ENCODE measurements at places on chromosomes 7 and 10.

DNA sequence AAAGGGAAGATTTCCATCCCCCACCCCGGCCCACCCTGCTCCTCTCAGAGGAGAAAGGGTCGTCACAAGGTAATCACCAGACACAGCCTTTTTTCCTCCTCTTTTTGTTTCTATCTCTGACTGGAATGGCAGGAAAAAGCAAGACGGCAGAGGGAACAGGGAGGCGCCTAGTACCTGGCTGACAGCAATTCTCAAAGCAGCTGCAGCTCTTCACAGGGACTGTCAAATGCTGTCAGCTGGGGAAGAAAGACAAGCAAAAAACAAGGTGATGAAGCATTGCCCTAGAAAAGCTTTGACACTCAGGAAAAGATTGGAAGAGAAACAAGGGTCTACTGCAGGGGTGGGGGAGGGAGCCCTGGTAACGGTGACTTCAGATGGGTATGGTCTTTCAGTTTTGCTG is 52.7 kb downstream of the GNA12 start:
- DNase-seq = no peak

- no peak for DNase-seq
Observed at GRCh38 chr7:66246554-66247171, 41.5 kb downstream of the TPST1 start.

DNA sequence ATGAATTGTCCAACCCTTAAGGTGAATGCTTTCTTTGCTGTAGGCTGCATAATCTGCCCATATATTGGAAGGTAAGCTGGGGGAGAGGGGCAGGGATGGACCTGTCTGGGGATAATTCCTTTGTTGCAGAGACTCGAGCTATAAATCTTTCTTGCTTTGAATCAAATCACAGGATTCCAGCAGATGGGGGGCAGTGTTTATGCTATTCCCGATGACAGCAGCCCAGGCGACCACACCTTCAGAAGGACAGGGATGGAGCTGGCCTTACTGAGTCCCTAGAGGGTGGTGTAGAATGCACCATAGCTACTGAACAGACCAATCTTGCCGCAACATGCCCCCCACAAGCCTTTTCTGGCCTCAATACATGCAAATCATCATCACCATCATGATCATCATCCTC is 2.5 kb downstream of the PODXL start:
- DNase-seq = no peak

DNA sequence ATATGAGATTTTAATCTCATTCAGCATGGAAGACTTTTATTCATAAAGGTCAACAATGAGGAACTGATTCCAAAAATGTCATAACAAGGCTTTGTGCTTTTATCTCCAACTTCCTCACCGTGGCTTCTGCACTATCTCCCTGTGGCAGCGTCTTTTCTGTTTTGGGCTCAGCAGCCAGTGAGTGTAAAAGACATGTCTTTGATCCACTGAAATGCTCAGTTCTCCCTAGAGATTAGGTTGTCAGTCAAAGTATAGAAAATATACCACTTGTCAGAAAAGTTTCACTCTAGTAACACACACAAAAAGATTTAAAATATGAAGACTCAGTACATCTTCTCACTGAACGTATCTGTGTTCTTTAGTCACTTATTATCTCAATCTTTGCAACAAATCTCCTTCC is 901.8 kb upstream of the ZWINT start:
- no peak for DNase-seq

GRCh38 chr7:125424721-125425120 is 495.1 kb upstream of the POT1 start:
- DNase-seq = no peak

DNA sequence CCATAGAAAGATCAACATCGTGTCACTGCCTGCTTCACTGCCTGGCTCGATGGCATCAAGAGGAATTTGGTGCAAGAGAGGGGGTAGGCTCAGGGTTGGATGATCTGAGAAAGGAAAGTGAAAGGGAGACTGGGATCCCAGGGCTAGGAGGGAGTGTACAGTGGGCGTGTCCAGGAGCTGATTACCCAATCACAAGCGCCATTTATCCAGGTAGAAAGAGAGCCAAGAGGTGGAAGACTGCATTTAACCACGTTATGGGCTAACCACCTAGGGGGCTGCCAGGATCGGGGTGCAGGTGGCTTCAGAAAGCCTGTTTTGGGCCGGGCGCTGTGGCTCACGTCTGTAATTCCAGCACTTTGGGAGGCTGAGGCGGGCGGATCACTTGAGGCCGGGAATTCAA is 10.3 kb downstream of the PODXL start:
- DNase-seq = no peak

GRCh38 chr10:52900593-52900992 is 128.0 kb upstream of the MBL2 start:
- no peak for DNase-seq

- DNase-seq = no peak
Observed at GRCh38 chr7:54778696-54779540, 19.9 kb upstream of the SEC61G start.

DNA sequence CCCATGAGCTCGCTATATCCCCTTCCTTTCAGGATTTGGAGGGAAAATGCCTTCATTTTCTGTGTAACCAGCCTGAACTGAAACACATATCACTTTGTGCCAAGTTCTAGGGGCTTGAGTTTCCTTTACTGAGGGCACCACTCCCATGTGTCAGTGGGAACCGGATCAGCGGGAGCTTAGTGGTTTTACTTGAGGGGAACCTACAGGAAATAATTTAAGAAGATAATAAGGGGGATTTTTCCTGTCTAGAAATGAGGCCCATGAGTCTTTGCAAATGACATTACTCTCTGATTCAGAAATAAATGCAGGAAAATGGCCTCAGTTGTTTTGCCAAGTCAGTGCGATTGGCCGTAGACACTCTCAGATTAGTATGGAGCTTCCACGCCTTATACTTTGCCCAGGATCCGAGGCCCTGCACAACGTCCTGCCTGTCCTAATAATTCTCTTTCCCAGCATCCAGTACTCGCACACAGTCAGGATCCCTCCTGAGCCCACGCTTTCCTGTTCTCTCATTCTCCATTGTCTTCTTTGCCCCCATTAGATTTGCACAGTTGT is 86.4 kb upstream of the LYZL1 start:
- DNase-seq = no peak

DNA sequence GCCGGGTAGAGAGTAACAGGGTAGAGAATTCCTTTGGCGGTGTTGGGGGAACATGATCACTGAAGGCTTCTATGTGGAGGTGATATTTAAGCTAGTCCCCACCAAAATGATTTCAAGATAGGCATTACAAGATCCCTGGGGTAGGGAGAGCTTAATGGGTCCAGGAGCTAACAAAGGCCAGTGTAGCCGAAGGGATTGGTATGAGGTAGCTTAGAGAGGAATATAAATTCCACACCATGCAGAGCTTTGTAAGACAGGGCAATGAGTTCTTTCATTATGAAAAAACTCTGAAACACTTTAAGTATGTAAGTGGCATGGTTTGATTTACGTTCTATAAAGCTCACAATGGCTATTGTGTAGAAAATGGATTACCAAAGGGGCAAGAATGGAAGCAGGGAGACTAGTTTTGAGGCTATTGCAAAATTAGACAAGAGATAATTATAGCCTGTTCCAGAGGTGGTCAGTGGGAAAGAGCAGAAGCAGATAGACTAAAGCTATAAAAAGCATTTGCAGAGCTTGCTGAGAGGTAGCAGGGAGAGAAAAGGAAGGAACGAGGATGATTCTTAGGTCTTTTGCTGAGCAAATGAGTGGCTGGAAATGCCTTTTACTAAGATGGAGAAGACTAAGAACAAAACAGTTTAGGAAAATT is 119.7 kb upstream of the SLC25A13 start:
- DNase-seq = no peak

DNA sequence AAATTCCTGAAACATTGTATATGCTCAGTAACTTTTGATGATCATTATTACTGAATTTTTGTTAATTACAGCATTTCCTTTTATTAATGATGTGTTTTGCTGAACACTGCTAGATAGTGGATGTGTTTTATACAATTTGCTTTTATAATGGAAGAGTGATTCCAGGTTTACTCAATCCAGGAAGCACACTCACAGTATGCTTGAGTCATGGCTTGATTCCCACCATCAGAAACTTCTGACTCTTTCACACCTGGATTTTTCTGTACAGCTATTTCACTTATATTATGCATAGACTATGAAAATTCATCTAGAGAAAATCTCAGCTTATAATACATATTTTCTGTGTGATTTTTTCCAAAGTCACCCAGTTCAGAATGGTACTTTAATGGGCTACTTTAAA is 1040.9 kb downstream of the GRM8 start:
- DNase-seq = no peak

DNA sequence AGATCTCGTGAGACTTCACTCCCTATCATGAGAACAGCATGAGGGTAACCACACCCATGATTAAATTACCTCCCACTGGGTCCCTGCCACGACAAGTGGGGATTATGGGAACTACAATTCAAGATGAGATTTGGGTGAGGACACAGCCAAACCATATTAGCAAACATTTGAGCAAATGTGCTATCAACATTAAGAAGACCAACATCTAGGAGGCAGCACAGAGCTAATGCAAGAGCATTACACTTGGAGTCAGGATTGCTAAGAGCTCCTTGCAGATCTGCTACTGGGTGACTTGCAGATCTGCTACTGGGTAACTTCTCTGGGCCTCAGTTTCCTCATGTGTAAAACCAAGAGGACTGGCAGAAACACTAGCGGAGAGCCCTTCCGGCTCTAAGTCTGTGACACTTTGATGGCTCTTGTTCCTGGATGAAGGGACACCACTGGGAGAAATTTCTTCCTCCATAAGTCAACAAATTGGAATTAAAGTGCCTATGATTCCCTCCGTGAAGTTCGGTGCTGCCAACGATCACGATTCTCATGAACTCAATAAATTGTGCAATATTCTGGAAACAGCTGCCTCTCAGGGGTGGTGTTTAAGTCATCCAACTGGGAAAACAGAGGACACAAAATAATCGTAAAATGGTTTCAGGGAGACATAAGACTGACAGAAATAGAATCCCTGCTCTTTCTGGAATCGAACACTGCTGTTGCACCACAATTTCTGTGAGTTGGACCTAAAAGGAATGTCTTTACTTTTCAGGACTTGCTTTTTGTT is 115.8 kb upstream of the ITGB1 start:
- DNase-seq = no peak

DNA sequence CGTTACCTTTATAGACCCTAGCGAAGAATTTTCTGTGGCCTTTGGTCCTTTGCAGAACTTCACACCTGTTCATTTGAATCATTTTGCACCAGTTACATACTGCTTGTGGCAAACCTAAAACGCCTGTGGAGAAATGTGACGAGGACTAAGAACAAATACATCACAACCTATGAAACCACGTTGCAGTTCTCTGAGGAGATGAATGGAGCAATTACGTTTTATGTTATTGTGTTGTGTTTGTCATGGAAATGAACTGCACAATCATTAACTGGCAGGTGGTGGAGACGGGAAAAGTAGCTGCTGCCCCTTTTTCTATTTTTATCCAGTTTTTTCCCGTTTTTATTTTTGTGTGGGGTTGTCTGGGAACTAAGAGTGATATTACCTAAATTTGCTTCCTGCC is 505.5 kb downstream of the SDK1 start:
- no peak for DNase-seq

- DNase-seq = no peak
Observed at GRCh38 chr10:124300224-124300623, 118.5 kb downstream of the OAT start.

- DNase-seq = peak; percentile 68
Observed at GRCh38 chr10:3126741-3127346, 45.7 kb downstream of the PITRM1 start.

DNA sequence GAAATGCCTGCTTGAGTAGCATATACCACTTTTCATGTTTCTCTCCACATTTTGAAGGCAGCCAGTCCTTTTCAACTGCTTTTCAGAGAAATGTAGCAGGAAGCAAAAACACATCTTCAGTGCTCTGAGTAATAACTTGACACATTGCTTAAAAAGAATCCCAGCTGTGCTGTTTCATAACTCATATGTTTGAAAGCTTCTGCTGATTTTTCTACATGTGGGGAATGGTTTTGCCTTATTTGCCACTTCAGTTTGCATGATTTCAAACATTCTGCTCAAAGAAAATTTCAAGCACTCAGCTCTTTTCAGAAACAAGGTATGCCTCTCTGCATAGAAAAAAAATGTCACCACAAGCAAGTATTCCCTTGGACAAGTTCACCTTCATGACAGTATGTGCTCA is 732.8 kb downstream of the POM121L12 start:
- no peak for DNase-seq

DNA sequence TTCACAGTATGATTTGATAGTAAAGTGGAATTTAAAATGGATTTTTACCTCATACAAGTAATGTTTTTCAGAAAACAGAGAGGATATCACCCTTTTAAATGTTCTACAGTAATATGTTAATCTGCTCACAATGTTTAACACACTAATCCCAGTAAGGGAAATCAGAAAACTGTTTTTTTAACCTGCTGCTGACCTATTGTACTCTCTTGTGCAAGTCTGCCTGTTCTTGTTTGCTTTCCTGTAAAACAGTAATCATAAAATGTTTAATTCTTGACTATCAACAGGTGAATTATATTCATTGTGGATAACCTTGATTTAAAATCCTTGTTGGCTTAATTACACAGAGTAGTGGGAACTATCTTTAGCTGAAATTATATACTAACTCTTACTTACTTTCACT is 126.4 kb downstream of the GNAT3 start:
- no peak for DNase-seq

DNA sequence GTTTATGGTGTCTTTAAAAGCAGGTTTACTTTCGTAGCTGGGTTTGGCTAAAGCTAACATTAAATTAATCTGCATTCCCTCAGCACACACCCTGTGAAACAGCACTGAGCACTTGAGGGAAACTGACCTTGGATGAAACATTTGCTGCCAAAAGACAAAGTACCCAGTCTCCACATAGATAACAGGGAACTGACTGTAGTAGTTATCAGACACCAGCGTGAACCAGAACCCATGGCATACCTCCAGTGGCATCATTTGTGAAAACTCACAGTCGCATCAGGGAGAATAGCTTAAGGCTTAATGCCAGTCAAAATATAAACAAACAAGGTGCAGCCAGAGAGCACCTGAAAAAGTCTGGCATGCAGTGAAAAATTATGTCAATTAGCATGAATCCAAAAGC is 357.8 kb upstream of the C7orf33 start:
- DNase-seq = no peak
